T47D (cell line): ENCODE measurements at places on chromosomes 16 and 17.

GRCh38 chr17:77479372-77480198 is 338.8 kb downstream of the SEC14L1 start:
- DNase-seq = no peak

DNA sequence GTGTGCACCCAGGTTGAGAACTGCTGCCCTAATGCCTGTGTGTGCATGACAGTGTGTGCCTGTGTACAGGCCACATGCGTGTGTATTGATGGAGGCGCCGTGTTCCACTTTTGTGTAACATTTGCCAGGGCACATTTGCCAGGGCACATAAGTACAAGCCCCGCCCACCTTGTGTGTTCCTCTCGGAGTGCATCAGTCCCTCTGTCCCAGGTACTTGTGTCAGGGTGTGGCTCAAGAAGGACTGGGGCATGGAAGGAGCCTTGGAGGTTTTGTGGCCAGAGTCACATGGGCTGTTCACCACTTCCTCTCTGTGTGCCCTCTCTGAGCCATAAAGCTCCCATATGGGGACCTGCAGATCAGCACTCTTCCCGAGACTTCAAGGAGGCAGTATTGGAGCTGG is 73.9 kb downstream of the MRM1 start:
- DNase-seq = no peak

- no peak for DNase-seq
Measured at GRCh38 chr16:22787466-22788192, 26.3 kb upstream of the HS3ST2 start.

DNA sequence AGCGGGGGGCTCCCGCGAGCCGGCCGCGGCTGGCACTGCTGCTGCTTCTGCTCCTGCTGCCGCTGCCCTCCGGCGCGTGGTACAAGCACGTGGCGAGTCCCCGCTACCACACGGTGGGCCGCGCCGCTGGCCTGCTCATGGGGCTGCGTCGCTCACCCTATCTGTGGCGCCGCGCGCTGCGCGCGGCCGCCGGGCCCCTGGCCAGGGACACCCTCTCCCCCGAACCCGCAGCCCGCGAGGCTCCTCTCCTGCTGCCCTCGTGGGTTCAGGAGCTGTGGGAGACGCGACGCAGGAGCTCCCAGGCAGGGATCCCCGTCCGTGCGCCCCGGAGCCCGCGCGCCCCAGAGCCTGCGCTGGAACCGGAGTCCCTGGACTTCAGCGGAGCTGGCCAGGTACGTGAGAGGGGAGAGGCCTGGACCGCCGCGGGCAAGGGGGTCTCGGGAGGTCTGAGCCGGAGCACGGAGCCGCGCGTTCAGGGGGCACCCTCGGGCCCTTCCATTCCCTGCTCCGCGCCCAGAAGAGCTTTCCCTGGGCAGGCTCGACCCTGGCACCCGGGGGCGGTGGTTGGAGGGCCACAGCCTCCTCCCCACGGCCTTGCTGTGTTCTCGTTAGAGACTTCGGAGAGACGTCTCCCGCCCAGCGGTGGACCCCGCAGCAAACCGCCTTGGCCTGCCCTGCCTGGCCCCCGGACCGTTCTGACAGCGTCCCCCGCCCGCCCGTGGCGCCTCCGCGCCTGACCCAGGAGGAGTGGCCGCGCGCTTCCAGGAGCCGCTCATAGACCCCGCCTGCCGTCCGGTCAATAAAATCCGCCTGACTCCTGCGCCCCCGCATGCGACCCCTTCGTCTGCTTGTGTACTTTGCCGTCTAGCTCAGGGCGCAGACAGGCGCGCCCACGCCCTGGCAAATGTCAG is 591 bp downstream of the NPW start:
- DNase-seq = no peak

- DNase-seq = peak; percentile 85
Measured at GRCh38 chr16:495127-495748, 32.3 kb upstream of the CAPN15 start.

- peak; percentile 99 for DNase-seq
Measured at GRCh38 chr17:31654936-31655335, 204.1 kb downstream of the COPRS start.

DNA sequence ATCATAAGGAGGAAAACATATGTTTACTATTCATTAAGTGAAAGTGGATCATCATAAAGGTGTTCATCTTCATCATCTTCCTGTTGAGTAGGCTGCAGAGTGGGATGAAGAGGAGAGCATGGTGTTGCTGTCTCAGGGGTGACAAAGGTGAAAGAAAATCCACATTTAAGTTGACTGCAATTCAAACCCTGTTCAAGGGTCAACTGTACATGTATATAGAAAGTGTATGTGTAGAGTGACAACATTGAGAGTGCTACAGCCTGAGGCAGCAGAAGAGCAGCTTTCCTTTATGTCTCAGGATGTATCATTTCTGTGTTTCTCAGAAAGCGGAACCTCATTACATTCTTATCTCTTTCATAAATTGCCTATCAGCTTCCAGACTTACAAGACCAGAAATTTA is 17.2 kb downstream of the ORC6 start:
- DNase-seq = no peak

GRCh38 chr16:63146251-63146650 is 1110.0 kb upstream of the CDH8 start:
- DNase-seq = no peak

DNA sequence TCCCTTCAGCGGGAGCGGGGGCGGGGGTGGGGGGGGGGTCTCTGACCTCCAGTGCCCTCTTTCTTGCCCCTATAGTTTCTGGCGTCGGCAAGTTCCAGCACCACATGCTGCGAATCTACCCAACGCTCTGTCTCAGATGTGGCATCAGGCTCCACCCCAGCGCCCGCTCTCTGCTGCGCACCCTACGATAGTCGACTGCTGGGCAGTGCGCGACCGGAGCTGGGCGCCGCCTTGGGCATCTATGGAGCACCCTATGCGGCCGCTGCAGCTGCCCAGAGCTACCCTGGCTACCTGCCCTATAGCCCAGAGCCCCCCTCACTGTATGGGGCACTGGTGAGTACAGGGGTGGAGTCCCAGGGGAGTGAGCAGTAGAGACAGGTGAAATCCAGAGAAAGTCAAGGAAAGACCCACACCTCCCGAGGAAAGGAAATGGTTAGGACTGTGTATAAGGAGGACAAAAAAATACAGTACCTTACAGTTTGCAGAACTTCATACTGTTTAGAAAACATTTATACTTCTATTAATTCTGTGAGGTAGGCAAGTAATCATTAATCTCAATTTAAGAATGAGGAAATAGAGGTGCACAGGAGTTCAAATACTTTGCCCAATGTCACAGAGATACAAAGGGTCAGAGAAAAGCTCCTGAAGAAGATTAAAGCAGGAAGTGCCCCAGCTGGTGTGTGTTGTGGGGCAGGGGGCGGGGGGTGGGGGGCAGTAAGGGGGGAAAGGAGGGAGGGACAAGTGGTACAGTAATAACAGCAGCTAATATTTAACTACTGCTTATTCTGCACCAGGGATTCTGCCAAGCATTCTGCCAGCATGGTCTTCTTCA is 2.5 kb downstream of the IRX6 start:
- no peak for DNase-seq

GRCh38 chr16:10982465-10983150 is 38.2 kb downstream of the CLEC16A start:
- DNase-seq = no peak

- no peak for DNase-seq
Measured at GRCh38 chr17:44202756-44203155, 3.1 kb upstream of the ATXN7L3 start.

GRCh38 chr17:43881181-43881580 is 26.2 kb downstream of the MPP2 start:
- no peak for DNase-seq

DNA sequence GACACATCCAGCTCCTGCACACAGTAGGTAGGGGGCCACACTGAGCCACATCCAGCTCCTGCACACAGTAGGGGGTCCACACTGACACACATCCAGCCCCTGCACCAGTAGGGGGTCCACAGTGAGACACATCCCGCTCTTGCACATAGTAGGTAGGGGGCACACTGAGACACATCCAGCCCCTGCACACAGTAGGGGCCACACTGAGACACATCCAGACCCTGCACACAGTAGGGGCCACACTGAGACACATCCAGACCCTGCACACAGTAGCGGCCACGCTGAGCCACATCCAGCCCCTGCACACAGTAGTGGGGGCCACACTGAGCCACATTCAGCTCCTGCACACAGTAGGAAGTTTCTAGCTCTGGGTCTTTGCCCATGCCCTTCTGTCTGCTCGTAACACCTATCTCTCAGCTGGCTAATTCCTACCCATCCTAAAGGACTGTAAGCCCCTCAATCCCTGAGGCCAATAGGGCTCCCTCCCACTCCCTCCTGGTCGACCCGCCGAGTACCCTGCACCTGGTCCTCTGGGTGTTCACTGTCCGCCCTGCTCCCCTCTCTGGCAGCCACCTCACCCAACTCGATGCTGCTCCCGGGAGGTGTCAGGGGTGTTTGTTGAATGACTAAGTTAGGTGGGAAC is 9.4 kb upstream of the ATP2A3 start:
- no peak for DNase-seq

- DNase-seq = peak; percentile 88
Measured at GRCh38 chr16:4116325-4117249, at the start of gene ADCY9. ADCY9 (minus strand) TSS chr16:4116442; CDS start chr16:4115442, 1,000 bp downstream.

GRCh38 chr17:78019367-78019975 is 61.0 kb downstream of the TNRC6C start:
- no peak for DNase-seq

DNA sequence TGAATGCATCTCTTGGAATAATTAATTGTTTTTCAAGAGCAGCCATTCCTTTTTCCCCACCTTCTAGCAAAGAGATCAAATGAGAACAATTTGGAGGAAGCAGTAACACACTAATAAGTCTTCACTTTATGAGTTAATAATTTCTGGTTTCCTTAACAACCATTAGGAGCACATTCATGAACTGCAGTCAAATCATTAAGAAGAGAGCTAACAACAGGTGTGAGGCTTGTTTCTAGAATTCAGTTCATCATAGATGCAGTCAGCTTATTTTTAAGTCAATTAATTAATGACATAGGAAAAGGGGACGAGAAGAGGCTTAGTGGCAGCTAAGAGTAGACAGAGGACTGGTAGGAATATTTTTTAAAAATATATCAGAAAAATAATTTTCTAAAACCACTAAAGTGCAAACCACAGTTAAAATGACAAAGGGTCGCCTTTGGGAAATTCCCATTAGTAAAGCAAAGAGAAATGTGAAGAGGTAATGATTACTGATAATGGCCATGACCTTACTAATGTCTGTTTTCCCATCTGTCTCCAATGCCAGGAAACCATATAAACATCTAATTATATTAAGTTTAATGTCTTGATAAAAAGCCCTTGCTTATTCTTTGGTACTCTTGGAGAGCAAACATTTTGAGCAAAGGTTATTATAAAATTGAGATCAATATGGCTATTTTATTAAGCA is 184.2 kb downstream of the KCNJ2 start:
- no peak for DNase-seq

DNA sequence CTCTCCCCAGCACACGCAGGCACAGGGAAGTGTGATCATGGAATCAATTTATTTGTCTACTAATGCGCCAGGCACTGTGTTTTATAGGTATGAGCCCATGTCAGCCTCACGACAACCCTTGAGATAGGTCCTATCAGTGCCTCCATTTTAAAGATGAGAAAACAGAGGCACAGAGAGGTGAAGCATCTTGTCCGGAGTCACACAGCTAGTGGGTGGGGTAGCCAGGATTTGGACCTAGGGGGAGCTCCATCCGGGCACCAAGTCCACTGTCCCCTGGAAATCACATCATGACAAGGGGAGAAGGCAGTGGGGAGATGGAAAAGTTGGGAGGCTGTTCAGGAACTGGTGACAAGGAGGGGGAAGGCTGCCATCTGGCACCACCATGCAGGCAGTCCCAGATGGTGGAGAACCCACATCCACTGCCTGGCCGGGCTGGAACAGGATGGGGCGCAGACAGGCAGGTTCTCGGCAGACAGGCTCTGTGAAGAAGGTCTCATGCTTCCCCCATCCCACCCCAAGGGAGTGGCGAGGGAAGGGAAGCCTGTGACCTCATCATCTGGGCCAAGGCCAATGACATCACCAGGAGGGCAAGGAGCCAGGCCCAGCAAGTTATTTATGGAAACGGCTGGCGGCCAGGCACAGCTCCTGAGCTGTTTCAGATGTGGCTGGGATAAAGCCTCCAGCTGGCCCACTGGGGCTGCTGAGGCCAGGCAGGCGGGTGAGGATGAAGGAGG is 126.0 kb upstream of the SDK2 start:
- peak; percentile 61 for DNase-seq

- no peak for DNase-seq
Measured at GRCh38 chr16:49851468-49851787, 4.5 kb downstream of the ZNF423 start.

- DNase-seq = peak; percentile 37
Measured at GRCh38 chr17:81239714-81240555, 817 bp downstream of the NDUFAF8 start.

DNA sequence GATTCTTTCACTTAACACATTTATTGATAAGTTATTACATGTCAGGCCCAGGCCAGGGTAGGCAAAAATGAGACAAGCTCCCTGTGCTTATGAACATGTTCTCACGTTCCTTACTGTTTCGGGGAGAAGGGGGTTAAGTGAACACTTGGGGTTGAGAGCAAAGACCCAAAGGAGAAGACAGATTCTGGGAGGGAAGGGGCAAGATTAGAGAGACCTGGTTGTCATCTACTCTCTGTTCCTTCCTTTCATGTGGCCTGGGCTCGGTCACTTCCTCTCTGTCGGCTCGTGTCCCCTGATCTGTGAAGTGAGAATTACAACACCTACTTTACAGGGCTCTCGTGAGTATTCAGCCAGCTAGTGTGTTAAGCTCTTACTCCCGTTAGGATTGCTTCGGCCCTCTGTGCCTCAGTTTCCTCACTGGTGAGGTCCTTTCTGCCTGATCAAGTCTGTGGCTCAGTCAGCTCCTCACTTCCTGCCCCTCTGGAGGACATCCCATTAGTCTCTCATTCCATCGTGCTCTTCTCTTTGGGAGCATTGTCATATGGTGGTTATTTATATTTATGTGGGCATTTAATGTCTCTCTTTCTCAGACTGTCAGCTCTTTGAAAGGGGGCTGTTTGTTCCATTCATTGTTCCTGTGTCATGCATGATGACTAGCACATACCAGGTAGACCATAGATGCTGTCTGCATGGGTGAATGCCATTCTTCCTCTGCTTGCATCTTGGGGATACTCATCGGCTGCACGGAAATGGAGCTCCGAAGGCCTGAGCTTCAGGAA is 38.9 kb downstream of the PLCG2 start:
- DNase-seq = no peak

- DNase-seq = no peak
Measured at GRCh38 chr16:6993544-6993943, 339.1 kb upstream of the RBFOX1 start.

- DNase-seq = no peak
Measured at GRCh38 chr16:22633280-22633679, 122.6 kb downstream of the NPIPB5 start.

GRCh38 chr16:81809567-81809966 is 30.5 kb downstream of the PLCG2 start:
- DNase-seq = no peak

DNA sequence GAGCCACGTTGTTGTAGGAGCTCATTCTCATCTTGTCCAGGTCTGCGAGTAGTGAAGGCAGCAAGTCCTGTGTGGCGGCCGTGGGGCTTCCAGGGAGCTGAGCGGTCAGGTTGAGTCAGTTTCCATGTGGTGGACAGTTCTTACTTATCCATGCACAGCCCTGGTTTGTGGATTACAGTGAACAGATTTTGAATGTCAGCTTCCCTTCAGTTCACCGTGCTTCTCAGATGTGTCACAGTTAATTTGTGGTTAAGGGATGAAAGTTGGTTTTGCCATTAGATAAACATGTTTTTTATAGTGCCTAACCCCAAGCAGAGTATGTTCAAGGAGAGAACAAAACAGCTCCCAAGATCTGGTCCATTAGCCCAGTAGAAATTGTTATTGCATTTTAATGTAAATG is 103.1 kb downstream of the RPTOR start:
- DNase-seq = no peak
